ENCODE measurements at places on chromosomes 12 and 14.

- no peak for DNase-seq
Measured at GRCh38 chr12:51198568-51199365, 19.1 kb downstream of the POU6F1 start.

DNA sequence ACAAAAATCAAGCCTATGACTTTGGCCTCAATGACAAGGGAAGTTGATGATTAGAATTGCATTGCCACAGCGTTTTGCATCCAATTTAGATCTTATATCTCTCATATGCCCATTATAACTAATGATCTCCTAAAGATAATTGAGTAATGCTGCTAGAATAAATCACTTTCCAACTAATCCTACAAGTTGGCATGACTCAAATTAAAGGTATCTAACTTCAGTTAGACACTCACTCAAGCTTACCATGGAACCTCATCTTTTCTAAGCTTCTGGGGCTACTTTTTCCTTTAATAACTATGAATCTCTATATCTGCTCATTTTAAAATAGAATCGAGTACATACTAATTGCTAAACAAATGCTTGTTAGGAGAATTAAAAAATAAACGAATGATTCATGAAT is 427.8 kb downstream of the BTG1 start:
- DNase-seq = no peak

GRCh38 chr12:93624595-93625294 is 52.3 kb downstream of the SOCS2 start:
- DNase-seq = no peak

DNA sequence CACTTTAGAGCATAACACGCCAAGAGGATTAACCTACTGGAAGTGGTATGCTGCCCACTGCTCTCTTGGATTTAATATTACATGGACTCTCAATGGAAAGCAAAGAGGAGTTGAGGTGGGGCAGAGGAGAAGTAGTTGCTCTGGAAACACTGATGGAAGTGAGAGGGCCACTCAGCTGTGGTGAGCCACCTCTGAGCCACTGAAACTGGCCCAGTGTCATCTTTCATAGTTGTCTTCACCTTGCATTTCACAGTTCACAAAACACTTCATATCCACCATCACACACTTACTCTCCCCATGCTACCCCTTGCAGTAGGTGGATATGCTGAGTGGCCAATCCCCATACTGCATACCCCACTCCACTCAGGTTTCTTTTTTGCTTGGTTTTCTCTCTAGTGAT is 12.2 kb upstream of the PCED1B start:
- no peak for DNase-seq

DNA sequence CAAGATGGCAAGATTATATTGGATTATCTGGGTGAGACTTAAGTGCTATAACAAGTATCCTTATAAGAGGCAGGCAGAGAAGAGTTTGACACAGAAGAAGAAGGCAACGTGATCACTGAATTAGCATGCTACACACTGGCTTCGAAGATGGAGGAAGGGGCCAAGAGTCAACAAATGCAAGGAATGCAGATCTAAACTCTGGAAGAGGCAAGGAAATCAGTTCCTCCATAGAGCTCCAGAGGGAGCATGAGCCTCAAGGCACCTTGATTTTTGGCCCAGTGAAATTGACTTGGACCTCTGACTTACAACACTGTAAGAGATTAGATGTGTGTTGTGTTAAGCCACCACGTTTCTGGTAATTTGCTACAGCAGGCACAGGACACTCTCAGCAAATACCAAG is 536.4 kb upstream of the SEL1L start:
- DNase-seq = no peak

DNA sequence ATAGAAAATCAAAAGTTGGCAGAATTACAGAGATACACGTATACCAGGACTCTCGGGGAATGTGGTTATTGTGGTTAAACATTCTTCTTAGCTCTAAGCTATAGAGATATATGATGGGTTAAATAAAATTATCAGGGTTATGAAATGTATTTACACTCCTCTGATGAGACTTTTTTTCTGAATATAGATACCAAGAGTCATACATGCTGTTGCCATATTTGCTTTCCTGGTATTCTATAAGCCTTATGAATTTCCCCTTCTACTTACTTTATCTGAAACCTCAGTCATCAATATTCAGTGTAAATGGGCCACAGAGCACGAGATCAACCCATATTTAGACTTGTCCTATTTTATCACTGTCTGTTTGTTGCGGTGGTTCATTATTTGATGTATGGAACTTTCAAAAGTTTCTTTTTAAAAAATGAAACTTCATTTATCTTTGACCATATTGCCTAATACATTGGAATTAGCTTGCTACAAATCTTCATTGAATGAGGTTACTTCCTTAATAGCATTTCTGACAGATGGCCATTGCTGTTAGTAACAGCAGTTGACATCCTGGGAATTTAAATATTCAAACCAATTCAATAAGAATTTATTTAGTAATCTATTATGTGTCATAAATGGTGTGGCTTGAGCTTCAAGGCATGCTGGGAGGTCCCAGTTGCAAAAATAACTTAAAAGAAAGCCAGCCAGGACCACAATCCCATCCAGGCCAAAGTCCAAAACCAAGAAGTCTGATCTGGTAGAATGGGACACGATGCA is 393.5 kb downstream of the PCNX1 start:
- DNase-seq = no peak

DNA sequence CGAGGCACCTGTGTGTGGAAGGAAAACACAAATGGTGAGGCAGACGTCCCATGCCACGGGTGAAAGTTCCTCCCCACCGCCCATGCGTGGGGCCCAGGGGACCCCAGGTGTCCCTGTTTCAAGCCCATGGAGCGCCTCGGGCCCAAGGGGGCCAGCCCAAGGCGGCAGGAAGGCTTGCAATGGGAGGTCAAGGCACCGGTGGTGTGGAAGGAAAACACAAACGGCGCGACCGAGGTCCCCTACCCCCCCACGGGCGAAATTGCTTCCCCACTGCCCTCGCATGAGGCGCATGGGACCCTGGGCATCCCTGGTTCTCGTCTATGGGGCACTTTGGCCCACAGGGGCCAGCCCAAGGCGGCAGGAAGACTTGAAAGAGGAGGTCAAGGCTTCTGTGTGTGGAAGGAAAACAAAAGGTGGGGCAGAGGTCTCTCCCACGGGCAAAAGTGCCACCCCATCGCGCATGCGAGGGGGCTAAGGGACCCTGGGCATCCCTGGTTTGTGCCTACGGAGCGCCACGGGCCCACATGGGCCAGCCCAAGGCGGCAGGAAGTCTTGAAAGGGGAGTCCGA is 379.4 kb downstream of the ALG10 start:
- DNase-seq = peak; percentile 1

GRCh38 chr12:127296591-127296990 is 970.4 kb upstream of the TMEM132C start:
- DNase-seq = no peak

GRCh38 chr12:1267243-1267642 is 276.2 kb downstream of the ERC1 start:
- DNase-seq = no peak

DNA sequence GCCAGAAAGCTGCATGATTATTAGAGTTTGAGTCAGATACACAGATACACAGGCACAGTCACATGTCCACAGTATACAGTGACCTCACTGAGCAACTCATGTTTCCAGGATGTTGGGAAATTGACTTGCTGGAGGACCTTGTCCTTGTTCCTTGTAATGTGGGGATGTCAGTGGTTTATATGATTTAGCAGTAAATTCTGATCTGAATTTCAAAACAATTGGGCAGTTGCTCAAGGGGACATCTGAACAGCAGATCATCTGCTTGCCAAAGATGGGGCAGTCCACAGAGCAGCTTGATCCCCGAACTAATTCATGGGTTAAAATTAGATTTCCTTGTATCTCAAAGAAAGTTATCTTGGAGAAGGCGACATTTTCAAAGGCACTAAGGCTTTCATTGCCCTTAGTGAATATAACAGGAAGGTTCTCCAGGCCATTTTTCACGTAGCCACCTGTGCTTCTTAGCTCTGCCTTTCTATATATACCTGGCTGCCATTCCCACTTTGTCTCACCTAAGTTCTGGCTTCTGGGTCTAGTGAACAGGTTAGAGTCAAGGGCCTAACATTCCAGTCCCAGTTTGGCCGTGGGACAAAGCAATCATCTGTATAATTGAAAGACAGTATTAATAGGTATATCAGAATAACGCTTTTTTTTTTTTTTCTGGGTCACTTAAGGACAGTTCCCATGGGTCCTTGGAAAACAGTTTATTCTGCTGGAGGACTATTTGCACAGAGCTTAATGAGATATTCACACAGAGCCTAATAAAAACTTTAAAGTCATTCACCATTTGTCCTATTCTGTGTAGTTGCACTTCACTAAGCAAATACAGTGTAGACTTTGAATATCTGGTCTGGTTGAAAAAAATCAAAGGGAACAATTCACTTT is 64.9 kb upstream of the STRN3 start:
- DNase-seq = no peak

GRCh38 chr14:57392830-57393229 is 2.4 kb downstream of the NAA30 start:
- DNase-seq = no peak

GRCh38 chr12:108697905-108698304 is 33.4 kb downstream of the CORO1C start:
- DNase-seq = no peak

- DNase-seq = no peak
Measured at GRCh38 chr14:65110525-65110924, 8.2 kb upstream of the MAX start.

DNA sequence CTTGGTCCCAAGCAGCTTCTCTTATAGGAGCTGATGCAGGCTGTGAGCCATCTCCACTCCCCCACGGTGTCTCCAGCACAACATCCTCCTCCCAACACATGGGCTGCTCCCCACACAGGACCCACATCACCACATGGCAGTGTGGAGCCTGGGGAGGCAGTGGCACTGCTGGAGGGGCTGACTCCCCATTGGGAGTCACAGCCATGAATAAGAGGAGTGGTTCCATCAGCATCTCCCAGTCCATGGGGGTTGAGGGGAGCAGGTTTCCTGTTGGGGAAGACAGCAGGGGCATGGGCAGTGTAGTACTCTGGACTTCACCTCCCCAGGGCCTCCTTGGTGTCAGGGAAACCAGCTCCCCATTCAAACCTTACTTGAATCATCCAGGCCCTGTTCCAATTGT is 40.5 kb upstream of the OXA1L start:
- DNase-seq = no peak

DNA sequence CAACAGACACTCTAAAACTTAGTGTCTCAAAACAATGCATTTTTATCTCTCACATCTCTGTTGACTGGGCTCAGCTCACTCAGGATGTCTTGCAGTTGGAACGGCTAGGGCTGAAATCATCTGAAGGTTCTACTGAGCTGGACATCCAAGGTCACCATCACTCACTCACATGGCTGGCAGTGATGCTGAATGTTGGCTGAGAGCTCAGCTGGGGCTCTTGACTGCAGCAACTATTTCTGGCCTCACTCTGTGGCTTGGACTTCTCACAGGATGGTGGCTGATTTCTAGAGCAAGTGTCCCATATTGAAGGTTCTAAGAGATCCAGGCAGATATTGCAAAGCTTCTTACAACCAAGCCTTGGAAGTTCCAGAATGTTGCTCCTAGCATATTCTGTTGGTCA is 166.5 kb downstream of the ZFP36L1 start:
- no peak for DNase-seq

GRCh38 chr12:124764451-124764850 is 99.2 kb downstream of the SCARB1 start:
- no peak for DNase-seq

DNA sequence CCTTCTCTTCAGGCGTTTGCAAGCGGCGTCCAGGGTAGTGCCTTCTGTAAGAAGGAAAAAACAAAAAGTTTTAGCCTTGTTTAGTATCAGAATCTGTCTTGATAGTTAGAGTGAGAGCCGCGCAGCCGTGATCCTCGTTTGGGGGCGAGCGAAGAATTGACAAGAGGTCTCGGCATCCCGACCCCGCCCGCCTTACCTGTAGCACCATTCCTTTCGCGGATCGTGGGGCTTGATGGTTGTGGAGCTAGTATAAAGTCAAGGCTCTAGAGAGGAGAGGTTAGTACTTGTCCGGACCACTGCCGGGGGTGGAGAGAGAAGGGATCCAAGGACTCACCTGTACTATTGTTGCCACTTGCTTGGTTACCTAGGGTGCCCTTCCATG is 494 bp downstream of the TMTC3 start:
- peak; percentile 12 for DNase-seq

DNA sequence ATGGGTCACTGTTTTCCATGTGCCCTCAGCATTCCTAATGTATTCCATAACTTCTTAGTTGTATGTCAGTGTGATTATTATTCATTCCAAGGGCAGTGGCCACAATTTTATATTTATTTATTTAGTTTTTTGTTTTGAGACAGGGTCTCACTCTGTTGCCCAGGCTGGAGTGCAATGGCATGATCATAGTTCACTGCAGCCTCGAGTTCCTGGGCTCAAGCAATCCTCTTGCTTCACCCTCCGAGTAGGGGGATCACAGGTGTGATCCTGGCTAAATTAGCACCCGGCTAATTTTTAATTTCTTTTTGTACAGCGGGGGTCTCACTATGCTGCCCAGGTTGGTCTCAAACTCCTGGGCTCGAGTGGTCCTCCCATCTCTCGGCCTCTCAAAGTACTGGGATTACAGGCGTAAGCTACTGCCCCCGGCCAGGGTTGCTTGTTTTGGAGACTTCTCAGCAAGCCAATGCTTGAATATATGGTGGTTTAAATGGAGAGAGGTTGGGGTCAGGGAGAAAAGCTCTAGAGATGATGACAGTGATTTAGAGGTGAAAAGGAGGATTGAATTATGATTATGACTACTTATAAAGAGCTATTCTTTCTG is 7.6 kb downstream of the GPRC5A start:
- no peak for DNase-seq

DNA sequence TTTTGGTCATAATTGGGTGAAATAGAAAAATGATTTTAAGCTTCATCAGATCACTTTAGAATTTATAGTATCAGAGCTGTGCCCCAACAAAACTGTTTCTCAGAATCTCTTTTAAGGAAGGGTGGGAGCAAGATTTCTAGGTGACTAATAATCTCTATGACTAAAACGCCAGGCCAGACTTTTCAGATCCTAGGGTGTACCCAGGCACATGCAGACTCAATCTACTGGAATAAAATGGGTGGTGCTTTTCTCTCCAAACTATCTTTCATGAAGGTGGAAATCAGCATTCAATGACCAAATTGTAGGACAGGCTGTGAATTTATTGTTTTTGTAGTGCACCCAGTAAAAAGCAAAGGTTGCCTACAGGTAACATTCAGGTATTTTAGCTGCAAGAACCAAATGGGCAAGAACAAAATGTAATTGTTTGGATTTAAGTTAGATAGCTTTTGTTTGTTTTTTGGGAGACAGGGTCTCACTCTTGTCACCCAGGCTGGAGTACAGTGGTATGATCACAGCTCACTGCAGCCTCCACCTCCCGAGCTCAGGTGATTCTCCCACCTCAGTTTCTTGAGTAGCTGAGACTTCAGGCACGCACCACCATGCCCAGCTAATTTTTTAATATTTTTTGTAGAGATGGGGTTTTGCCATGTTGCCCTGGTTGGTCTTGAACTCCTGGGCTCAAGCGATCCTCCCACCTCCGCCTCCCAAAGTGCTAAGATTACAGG is 49.5 kb downstream of the PPP2R5C start:
- no peak for DNase-seq

GRCh38 chr14:40213701-40214100 is 781.5 kb upstream of the FBXO33 start:
- DNase-seq = no peak

GRCh38 chr12:120159509-120160237 is 34.8 kb downstream of the GCN1 start:
- no peak for DNase-seq

GRCh38 chr12:53300187-53300586 is 692 bp downstream of the MYG1 start:
- no peak for DNase-seq

- DNase-seq = no peak
Measured at GRCh38 chr12:93793983-93794382, 116.8 kb downstream of the CRADD start.
